ENCODE measurements at places on chromosomes 1 and 21.
A peak's percentile ranks its signal among the peaks of the same experiment; 100 is the strongest.

DNA sequence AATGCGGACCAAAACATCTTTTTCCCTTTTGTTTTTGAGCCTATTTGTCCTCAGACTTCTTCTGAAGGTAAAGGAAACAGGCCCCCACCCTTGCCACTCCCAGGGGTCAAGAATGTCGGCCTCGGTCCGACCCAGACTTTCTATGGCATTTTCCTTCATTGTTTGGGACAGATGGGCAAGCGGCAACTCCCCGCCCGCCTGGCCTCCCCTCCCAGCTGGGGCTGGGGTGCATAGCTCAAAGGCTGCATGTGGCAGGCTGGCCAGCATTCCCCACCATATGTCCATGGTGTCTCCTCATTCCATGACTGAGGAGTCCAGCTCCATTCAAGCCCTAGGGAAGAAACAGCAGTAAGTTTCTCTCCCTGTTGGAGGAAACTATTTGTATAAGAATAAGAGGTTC lies 29.4 kb upstream of the TSPEAR start:
- DNase-seq = no peak

- DNase-seq = no peak
Observed at GRCh38 chr1:213681788-213682340, 305.9 kb upstream of the PROX1 start.

- DNase-seq = no peak
Observed at GRCh38 chr1:21904704-21905520, 32.2 kb downstream of the HSPG2 start.

DNA sequence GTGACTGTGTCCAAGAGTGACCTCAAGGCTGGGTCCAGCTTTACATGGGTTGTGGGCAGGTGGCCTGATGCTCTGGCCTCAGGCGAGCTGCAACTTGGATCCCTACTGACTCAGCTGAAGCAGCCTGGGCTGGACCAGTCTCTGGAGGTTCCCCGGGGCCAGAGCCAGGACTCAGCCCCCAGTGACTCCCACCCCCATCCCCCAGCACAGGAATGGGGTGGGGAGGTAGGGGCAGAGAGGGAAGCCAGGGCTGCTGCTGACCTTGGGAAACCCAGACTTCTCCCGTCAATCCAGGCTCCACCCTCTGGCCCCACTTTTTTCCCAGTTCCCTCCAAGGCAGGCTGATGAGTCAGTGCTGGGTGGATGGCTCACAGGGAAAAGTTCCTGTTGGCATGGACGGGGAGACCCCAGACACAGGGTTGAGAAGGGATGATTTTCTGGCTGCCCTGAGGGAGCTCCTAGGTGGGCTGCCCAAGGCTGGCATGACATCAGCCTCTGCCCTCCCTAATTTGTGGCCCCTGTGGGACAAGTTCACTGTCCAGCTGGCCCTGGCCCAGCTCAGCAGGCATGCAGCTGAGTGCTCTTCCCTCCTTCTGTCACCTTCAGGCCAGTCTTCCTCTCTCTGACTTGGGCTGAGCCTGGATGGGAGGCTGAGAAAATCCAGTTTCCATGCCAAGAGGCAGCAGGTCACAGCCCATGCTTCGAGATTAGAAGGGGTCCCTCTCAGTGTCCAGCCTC lies 2.2 kb downstream of the ZC3H12A start:
- no peak for DNase-seq

DNA sequence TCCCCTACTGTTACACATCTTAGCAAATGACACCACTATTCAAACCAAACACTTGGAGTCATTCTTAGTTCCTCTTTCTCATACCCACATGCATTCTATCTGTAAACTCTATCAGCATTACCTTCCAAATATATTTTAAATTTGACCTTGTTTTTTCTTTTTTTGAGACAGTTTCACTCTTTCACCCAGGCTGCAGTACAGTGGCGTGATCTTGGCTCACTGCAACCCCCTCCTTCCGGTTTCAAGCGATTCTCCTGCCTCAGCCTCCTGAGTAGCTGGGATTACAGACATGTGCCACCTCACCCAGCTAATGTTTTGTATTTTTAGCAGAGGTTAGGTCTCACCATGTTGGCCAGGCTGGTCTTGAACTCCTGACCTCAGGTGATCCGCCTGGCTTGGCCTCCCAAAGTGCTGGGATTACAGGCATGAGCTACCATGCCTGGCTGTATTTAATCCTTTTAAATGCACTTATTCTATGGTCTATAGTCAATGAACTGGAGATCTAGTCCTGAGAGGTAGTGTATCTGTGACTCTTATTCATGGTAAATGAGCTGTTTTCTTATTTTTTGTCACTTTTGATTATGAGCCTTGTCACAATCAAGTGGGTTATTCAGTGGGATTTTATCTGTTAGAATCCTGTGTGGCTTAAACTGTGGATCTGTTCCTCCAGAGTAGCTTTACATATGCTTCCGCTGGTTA lies 73.1 kb downstream of the GATAD2B start:
- DNase-seq = no peak

DNA sequence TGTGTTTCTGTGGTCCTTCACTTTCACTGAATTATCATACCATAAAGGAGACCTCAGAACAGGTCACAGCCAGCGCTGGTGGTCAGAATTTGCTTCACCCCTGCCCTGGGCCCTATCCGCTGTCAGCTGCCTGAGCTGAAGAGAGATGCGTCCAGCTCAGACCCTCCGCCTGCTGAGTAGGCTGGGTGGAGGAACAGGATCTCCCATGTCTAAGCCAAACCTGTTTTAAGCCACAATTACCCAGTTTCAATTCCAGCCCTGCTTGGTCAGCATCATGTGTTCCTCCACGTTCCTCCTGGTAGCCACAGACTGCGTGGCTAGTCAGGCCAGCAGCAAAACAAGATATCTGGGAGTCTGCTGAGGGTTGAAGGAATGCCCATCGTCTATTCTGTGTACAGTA lies 13.5 kb upstream of the BGLAP start:
- DNase-seq = no peak

DNA sequence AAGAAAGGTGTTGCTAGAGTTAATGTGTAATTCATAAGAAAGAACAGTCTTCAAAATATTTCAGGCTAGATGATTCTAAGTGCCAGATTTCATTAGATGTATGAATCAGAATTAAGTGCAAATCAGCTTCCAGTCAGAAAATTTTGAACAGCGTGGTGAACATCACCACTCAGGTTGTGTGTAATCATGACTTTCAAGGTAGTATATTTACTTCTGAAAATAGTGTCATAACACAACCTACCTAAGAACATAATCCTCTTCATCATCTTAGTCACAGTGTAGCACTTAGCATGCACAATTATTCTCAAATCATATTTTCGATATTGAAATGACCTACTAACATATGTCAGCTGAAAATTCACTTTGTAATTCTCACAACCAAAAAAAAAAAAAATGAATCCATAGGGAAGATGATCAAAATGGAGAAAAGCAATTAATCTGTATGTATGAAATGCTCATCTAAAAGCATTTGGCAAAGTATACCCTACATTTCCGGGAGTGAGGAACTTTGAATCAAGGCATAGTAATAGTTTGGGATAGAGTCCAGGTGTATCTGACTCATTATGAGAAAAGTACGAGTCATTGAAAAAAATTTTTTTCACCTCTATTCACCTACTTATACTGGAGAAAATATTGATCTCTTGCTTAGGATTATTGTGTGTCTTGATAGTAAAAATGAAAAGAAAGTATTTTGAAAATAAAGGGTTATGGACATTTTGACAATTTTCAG lies 221.8 kb upstream of the CHRM3 start:
- DNase-seq = no peak

DNA sequence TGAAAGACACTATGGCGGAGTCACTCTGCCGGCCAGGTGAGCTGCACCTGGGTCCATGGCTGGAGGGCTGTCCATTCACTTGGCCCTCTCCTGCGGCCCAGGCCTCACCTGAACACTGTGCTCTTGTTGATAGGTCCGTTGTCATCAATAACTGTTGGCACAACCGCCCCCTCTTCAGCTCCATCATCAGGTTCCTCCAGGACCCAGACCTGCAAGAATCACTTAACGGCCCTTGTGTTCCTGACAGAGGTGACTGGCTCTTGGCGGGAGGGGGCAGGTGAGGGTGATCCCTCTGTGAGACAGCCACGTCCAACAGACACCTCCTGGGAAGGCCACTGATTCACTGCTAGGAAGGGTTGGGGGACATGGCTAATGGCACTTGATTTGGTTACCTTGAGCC lies 54.9 kb downstream of the INAVA start:
- DNase-seq = no peak

DNA sequence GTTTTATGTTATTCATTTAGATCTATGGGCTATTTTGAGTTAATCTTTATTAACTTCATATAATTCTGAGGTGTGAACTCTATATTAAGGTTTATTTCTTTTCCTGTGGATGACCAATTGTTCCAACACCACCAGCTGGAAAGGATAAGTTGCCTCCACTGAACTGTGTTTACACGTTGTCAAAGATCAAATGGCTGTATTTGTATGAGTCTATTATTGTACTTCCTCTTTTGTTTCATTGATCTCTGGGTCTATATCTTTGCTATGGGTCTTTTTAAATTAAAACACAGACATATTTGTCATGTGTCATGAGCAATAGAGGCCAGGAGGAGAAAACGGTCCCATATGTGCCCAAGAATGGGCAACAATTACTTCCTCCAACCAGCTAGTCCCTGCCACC lies 5.2 kb upstream of the MAB21L3 start:
- DNase-seq = no peak

- DNase-seq = no peak
Observed at GRCh38 chr1:95196017-95196416, 38.0 kb upstream of the RWDD3 start.

DNA sequence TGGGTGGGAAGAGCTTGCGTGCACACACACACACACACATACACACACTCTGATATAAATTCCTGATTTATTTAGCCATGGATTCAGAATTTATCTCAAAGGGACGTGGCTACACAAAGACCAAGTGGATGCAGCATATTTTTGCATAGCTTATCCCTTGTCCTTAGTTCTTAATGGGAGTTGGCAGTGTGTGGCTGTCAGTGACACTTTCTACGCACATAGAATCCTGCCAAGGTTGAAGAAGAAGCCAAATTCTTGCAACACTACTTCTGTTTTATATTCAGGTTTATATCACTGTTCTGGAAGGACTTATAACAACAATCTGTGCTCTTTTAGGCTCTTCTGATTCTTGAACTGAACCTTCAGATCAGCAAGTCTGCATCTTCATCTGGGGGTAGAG lies 292.7 kb downstream of the CAMTA1 start:
- no peak for DNase-seq

GRCh38 chr1:110726755-110727154 lies 52.0 kb upstream of the KCNA3 start:
- DNase-seq = no peak

DNA sequence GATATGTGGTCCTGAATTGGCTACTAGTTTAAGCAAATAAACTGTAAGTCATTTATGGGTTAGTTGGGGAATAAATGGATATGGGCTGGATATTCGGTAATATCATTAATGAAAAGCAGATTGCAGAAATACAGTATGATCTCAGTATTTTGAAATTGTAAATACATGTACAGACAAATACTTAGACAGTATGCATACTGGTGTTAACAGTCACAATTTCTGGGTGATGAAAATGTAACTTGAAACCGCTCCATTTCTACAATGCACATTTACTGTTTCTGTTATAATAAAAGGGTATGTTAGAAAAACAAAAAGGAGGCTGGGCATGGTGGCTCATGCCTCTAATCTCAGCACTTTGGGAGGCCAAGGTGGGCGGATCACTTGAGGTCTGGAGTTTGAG lies 28.0 kb downstream of the BLZF1 start:
- no peak for DNase-seq

- DNase-seq = no peak
Observed at GRCh38 chr1:62438163-62438562, 1.3 kb downstream of the USP1 start.

- no peak for DNase-seq
Observed at GRCh38 chr1:234619071-234619480, 9.1 kb upstream of the IRF2BP2 start.

GRCh38 chr21:38273745-38274542 lies 17.2 kb downstream of the KCNJ15 start:
- DNase-seq = no peak

- DNase-seq = no peak
Observed at GRCh38 chr1:221180704-221181368, 301.6 kb downstream of the HLX start.

DNA sequence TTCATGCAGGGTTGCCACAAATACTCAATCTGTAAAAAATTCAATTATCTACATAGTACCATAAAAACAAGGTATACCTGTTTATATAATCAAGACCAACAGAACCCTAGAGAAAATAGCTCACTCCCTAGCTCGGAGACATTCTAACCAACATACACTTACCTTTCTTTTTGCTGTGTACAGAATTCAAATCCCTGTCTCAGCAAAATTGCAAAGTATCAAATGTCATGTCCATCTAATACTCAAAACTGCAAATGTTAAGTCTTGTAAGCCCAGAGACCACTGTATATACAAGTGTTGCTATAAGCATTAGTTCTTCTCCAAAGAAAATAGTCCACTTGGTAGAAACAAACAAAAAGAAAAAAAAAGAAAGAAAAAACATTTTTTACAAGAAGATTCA lies 16.2 kb upstream of the SELE start:
- DNase-seq = no peak

DNA sequence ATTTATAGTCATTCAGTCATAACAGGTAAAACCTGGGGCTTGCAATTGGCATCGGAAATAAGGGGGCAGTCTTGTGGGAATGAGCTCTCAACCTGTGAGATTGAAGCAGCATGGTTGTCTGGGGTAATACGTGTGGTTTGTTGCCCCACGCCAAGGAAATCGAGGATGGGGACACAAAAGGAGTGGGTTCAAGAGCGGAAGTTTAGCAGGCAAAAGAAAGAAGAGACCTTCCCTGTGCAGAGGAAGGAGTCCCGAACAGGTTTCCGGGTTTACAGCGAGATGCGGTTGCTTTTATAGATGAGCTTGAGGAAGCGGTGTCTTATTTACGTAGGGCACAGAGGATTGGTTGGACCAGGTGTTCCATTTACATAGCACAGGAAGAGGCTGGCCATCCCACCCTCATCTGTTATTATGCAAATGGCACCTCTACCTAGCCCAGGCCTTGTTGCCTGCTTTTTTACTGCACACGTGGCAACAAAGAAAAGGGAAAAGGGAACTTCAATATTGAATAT lies 37.3 kb downstream of the IFNAR1 start:
- peak; percentile 34 for DNase-seq

GRCh38 chr1:178690496-178690895 lies 34.5 kb upstream of the RALGPS2 start:
- no peak for DNase-seq

DNA sequence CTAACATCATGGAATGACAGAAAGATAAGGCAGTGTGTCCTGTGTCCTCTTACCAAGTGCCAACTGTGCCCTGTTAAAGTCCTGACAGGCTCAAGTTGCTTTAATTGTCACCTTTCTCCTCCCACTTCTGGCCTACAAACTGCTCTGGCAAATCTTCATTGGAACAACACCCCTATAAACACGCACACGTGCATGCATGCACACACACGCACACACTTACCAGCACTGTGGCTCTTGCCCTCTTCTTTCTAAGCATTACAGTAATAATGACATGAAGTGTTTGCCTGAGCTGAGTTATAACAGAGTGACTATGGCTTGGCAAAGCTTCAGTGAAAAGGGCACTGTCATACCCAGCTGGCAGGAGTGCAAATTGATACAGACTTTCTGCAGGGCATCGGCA lies 82.3 kb upstream of the SYT6 start:
- no peak for DNase-seq
